ENCODE measurements at places on chromosomes 11 and 22. TPM values are rescaled to one million over a fixed set of nuclear protein-coding genes. Genes with fewer than 3 reads are reported as not detected.

LIPT2 gene
- total RNA-seq, result 2.6 TPM

KCNJ11 gene
- 28.2 TPM for total RNA-seq

MYO7A gene
- 6.3 TPM for total RNA-seq

MYBPC3 gene
- 1.6 TPM for total RNA-seq

APOA5 gene
- total RNA-seq, result not detected

SPTBN2 gene
- 11.5 TPM for total RNA-seq

GGTLC3 gene
- not detected for total RNA-seq

CHST1 gene
- 3.1 TPM for total RNA-seq

CCDC188 gene
- not detected for total RNA-seq

Measured in skeletal muscle tissue (tissue), 5 donors.